ENCODE measurements at places on chromosomes 7 and 10.

- no peak for DNase-seq
Measured at GRCh38 chr7:16619979-16620408, 25.6 kb downstream of the ANKMY2 start.

DNA sequence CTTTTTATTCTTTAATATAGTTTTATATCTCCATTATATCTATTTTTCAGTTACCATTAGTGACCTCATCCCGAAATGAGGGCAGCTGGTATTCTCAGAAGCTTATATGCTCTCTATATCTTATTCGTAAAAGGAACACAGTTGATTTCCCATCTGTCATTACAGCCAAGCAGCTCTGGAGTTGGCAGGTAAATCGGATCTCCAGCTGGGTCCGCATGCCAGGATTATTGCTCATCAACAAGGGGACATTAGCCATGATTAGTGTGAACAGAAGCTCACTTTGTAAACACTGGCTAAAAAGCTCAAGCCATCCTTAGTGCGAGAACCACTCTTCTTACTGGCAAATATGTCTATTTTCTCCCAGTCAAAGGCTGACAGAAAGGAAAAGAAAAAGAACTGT is 180.3 kb downstream of the NPSR1 start:
- DNase-seq, result peak; percentile 25

DNA sequence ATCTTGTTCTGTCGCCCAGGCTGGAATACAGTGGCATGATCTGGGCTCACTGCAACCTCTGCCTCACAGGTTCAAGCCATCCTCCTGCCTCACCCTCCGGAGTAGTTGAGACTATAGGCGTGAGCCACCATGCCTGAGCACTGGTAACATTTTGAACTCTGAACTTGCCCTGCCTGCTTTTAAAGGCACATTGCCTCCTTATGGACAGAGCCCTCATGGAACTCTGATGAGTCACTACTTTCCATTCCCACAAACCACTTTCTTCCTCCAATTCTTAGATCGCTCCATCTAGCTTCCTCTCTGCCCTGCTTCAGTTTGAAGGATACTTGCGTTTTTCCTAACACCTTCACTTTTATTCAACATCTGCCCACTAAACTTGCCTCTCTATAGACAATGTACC is 38.1 kb downstream of the PRPS1L1 start:
- no peak for DNase-seq

GRCh38 chr7:100639995-100640516 is 1.3 kb downstream of the TFR2 start:
- no peak for DNase-seq
